ENCODE measurements at places on chromosomes 4 and X.

- DNase-seq: no peak
These were observed 167.3 kb downstream of the MID1IP1 start for GRCh38 chrX:38968344-38969216.

- no peak for DNase-seq
These were observed 233.2 kb downstream of the PTTG2 start for GRCh38 chr4:38193236-38193863.

DNA sequence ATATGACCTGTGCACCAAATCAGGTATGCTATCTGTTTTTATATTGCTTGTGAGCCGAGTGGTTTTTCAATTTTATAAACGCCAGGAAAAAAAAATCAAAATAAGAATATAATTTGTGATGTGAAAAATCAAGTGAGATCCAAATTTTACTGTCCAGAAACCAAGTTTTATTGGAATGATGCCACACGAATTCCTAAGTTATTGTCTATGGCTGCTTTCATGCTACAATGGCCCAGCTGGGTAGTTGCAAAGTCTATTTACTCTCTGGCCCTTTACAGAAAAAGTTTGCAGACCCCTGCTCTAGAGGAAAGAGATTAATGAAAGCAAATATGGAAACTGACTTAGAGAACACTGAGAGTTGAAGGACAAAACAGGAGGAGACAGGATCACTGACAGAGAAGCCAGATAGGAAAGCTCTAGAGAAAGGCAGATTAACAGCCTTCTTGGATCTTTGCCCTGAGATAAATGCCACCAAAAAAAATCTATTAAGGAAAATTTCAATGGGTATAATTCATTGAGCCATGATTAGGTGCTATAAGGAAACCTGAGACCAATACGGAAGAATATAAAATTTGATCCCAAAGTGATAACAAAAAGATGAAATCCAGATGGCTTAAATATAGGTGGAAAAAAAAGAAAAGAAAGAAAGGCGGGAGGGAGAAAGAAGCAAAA is 29.8 kb downstream of the PRSS12 start:
- no peak for DNase-seq

GRCh38 chr4:92387459-92388069 is 83.8 kb downstream of the GRID2 start:
- DNase-seq: no peak

- no peak for DNase-seq
These were observed 207.6 kb upstream of the NR3C2 start for GRCh38 chr4:148649652-148650331.

DNA sequence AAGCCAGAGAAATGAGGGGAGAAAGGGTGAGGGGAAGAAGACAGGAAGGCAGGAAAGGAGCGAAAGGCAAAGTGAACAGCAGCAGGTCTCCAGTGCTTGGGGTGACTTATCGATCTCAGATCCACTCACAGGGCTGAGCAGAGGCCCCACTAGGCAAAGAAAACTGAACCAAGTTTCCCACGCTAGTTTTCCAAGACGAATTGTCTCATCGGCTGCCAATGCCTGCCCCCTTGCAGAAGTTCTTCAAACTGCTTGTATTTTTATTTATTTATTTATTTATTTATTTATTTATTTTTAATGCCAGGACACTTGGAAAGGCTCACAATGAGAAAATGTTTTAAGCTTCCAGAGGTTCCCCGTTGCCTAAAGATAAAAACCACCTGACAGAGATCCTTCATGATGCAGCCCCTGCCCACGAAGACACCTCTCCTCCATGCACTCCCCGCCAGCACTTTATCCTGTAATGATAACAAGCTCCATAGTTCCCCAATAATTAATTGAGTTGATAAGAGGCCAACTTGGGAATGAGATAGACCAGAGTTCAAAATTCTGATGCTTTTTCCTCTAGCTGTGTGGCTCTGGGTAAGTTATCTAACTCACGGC is 43.2 kb downstream of the QDPR start:
- DNase-seq: no peak

GRCh38 chr4:180160195-180160983 is 2082.8 kb upstream of the TENM3 start:
- DNase-seq: no peak

DNA sequence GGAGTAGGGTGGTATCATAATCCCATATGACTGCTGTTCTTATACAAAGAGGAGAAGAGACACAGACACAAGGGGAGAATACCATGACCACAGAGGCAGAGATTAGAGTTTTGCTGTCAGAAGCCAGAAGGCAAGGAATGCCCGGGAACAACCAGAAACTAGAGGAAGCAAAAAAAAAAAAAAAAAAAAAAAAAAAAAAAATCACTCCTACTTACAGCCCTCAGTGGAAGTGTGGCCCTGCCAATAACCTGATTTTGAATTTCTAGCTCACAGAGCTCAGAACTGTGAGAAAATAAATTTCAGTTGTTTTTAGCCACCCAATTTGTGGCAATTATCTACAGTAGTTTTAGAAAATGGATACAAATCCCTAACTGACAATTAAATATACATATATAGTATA is 30.4 kb upstream of the UBE2NL start:
- no peak for DNase-seq

DNA sequence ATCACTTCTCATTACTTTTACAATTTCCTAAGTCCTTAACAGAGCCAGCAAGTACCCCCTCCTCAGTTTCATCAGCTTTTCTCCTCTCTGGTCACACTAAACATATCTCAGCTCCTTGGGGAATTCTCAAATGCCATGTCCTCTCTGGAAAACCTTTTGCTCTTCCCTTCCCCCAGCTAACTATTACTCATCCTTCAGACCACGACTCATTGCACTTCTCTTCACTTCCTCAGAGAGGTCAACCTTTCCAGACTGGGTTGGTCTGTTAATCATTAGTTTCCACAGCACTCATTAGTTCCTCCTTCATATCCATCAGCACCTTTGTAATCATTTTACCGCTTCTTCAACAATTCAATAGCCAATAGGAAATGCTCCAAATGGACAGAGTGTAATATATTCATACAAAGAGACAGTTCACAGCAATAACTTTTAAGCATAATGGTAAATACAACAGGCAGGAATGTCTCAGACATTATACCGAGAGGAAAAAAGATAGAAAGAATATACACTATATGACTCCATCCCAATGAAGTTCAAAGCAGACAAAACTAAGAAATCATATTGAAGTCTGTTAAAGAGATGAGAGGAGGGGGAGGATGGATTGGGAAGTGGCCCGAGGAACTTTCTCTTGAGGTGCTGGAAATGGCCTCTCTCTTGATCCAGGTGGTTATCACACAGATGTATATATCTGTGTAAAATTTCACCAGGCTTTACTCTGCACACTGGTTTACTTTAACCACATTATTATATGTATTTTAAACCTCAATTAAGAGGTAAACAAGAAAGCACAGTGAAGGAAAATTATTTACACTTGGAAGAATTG is 39.6 kb downstream of the DDX60L start:
- DNase-seq: no peak

DNA sequence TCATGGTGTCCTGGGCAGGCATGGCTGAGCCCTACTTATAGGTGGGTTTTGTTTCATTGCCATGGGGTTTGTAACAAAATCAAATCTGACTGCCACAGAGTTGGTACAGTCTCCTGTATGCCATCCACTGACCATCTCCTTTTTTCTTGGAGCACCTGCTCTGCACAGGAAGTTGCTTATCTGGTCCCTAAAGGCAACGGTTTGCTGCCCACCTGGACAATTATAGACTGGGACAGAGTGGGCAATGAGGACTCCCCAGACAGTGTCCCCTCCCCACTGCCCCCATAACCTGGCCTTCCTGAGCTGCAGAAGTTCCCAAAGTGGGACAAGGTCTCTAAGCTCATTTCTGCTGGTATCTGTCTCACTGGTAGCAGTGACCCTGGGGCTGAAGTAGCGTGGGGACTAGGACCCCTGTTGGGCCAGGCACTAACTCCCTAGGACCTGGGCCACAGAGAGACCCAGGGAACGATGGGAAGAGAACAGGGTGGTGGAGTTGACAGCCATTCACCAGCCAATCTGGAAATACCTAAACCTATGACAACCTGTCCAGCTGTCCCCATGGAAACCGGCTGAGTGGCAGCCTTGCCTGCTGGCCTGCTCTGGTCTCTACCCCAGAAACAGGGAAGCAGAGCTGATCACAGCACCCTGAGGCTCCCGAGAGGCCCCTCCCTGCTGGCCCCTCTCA is 64.7 kb downstream of the WFS1 start:
- no peak for DNase-seq

- no peak for DNase-seq
These were observed 30.6 kb upstream of the KCNIP4 start for GRCh38 chr4:21979196-21979595.

- no peak for DNase-seq
These were observed 3.0 kb downstream of the IL2 start for GRCh38 chr4:122453384-122453995.

- DNase-seq: no peak
These were observed 65.4 kb upstream of the DYNLT3 start for GRCh38 chrX:37912777-37913176.

GRCh38 chr4:185950891-185951290 is 118.1 kb upstream of the TLR3 start:
- no peak for DNase-seq

GRCh38 chr4:145784036-145784435 is 104.1 kb downstream of the C4orf51 start:
- DNase-seq: no peak

DNA sequence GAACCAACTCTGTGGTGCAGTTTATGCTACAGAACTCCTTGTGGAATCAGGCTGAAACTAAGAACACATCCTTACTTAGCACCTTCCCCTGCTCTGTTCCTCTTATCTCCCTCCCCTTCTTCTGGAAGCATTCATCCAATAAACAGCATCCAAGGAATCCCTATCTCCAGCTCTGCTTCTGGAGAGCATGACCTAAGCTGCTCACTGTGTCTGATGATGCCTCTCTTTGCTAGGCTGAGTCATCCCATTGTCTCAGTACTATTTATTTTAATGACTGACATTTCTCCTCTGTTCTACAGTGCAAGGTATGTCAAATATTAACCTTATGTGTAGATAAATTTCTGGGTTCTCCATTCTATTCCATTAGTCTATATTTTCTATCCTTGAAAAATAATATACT is 71.2 kb downstream of the BEND2 start:
- no peak for DNase-seq

GRCh38 chrX:101040197-101040596 is 11.7 kb downstream of the TRMT2B start:
- DNase-seq: no peak

DNA sequence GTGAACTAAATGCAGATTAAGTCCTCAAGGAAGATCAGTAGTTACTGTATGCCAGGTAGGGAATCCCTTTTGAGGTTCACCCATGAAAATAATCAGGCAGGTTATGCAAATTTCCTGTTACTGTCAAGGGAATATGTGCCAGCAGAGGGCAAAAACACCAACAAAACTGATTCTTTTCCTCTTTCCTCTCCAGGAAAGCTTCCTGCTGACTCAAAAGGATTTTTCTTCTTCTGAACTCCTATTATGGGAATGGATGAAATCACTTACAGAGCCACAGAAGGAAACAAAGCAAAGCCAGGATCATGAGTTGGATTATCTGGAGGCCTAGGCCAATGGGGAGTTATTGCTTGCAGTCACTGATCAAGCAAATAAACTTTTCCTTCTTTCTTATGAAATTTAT is 49.7 kb downstream of the TMPRSS11F start:
- DNase-seq: no peak

- DNase-seq: no peak
These were observed 2.1 kb downstream of the UGT8 start for GRCh38 chr4:114600672-114601071.

DNA sequence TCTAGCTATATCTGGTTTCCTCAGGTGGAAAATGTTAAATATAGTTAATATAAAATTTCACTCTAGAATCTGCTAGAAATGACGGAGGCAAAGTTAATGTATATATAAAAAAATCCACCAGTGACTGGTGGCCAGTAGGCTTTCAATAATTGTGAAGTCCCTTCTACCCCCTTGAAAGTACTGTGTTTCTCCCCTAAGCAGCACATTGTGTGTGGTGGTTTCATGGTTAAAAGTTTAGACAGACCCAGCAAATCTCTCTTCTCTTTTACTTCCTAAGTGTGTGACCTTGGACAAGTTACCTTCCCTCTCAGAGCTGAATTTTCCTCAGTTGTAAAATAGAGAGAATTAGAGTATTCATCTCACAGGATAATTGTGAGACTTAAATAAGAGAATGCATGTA is 600 bp upstream of the HEPH start:
- DNase-seq: no peak

DNA sequence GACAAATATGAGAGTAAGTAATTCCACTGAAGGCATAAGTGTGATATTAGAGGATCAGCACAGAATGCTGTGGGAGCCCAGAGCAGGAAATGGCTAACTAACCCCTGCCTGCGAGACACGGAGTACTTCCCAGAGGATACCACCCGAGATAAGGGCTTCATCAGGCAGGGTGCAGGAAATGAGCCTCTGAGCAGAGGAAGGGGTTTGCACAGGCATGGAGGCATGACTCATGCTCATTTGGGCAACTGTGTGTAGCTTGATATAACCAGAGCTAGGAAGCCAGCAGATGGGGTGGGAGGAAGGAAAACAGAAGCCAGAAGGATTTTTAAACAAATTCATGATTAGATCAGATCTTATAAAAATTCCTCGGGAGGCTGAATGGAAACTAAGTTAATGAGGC is 70.0 kb upstream of the TSPAN5 start:
- no peak for DNase-seq

DNA sequence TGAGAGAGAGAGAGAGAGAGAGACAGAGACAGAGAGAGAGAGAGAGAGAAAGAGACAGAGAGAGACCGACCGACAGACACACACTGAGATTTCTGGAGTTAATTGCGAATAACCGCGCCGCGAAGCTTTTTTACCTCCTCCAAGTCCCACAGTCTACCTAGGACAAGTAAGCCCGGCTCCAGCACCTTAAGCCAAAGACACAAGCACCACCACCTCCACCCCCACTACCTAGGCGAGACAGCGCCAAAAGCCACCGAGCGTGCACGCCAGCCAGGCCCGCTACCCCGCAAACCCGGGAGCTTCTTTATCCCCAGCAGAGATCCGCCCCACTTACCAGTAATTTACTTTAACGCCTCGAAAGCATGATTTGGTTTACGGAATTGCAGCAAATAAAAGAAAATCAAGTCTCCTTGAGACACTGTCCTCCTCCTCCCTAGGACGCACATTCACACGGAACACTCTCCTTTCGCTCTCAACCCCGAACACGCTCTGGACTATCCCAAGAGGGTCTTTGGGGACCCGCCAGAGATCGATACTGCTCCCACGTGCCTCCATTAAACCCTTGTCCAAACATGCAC is 649.6 kb upstream of the DIPK2B start:
- DNase-seq: peak; percentile 2

- DNase-seq: no peak
These were observed 55.3 kb downstream of the MANBA start for GRCh38 chr4:102705391-102705935.

Measured in stimulated activated CD8-positive, alpha-beta memory T cell treated with anti-CD3 and anti-CD28 coated beads, Interleukin-15, amount 100 ng/mL, for 4 hours (primary cell).